Naive thymus-derived CD4-positive, alpha-beta T cell (primary cell): ENCODE measurements at places on chromosomes 11 and 22.

DNA sequence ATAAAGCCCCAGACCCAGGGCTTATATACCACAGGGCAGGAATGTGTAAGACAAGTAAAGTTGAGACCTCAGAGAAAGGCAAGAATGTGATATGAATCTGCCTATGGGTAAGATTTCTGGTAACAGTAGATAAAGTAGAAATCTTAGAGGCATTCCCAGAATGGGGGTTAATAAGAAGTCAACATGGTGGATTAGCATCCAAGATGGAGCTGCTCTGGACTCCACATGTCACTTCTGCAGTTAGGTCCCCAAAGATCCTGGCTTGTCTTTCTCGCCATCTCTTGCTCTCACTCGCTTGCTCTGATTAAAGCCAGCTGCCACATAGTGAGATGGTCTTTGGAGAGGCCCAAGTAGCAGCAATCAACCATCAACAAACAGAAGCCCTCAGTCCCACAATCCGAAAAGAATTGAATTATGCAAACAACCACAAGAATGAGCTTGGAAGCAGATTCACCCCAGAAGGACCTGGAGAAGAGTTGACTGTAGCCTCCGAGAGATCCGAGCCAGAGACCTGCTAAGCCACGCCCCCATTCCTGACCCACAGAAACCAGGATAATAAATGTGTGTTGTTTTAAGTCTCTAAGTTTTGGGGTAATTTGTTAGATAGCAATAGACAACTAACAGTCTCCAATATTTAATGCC is 5.4 kb upstream of the C11orf86 start:
- no peak for DNase-seq

DNA sequence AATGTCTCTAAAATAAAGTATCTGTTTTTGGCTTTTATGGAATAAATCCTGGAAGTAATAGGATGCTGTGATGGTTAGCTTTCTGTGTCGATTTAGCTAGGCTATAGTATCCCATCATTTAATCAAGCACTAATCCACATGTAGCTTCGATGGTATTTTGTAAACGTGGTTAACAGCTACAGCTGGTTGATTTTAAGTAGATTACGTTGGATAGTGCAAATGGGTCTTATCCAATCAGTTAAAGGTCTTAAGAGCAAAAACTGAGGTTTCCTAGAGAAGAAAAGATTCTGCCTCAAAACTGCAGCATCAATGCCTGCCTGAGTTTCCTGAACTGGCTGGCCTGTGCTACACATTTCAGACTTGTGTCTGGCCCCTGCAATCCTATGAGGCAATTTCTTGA is 314.2 kb upstream of the SORL1-AS1 start:
- no peak for DNase-seq

DNA sequence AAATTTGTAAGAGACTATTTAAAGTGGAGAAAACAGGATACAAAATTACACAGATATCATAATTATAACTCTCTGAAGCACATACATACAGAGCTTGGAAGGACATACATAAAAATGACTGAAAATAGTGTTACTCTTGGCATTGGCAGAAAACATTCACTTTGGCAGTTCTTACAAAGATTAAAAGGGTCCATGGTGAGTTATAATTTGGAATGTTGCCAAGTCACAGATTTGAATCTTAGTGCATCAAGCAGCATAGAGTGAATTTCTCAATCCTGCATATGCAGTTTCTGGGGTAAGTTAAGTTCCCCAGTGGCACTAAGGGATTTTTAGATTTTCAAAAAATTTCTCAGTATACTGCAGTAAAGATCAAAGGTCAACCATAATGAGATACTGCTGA is 115.9 kb downstream of the CCDC81 start:
- no peak for DNase-seq

DNA sequence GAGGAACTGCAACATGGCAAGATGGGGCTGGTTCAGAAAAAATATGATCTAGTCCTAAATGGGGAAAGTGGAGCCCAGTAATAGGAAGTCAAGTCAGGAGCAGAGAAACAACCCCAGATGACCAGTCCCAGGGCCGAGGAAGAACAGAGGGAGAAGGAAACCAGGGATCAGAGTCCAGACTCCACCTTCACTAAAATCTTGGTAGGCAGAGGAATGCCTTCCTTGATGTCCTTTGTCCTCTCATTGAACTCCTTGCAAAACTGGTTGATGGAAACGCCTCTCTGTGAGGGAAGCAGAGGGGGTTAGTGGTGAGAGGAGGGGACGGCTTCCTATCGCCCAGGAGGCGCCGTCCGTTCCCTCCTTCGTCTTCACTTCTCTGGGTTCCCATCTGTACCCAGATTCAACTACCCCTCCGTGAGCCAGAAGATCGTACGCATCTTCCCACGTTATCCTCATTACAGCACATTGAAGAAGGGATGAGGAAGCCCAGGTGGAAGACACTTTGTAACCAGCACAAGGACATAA is 607 bp downstream of the MRPL11 start:
- no peak for DNase-seq

DNA sequence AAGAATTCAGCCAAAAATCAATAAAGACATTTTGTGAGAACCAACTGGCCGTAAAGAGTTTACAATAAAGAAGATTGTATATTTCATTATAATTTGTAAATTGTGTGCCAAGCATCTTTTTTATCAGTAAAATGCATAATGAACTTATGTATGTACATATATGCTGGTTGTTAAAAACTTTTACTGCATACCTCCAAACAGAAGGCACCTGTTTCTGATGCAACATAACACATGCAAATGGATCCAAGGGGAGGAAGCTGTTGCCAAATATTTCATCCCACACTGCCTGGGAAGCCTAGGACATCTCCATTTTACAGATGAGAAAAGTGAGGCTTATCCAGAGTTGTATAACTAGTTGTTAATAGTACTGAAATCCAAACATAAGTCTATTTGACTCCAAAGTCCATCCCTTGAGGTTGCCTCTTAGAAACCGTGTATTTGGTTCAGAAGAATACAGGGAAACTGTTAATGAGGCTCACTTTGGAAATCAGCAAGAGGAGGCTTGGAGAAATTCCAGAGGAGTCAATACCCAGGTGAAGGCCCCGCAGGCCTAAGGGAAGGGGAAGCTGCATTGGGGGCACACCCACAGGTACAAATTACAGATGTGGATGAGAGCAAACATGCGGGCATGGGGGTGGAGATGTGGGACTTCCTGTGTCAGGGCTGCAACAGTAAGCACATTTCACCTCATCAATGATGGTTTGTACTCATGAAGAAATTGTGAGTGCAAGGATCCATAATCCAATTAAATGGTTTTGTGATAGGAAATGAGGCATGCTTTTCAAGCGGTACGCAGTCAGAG is 51.1 kb downstream of the RCN1 start:
- no peak for DNase-seq

GRCh38 chr11:27678242-27678641 is 22.0 kb downstream of the BDNF start:
- no peak for DNase-seq

- no peak for DNase-seq
These were observed 218.8 kb downstream of the PGR start for GRCh38 chr11:100910808-100911207.

DNA sequence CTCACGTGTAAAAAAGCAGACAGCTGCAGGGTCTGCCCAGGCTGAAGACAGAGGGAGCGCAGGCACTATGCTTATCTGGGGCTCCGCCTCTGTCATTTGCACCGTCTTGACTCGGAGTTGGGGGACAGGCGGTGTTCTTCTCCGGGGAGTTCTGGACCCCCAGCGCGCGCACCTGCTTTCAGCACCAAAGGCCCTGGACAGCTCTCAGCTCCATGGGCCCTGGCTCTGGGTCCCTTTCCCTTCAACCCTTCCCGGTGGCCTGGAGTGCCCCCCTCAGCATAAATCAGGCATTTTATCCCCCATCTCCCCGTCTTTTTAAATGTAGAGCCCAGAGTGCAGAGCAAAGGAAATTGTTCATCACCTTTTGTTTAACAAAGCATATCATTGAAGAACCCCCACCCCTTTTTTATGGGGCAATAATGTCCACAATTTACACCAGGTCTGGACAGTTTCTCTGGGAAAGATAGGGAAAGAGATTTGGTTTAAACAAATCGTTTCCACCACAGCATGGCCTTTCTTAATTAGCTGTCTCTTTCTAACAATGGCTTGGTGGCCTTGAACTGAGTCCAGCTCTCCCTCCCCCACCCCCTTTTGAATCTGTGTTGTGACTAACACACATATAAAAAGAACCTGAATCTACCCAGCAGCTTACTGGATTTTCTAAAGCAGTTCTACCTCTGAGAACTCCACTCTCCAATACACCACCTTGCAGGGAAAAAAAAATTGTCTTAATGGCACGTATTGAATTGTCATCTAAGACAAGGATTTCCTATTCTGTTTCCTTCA is 1.7 kb downstream of the SEZ6L start:
- no peak for DNase-seq

GRCh38 chr11:24153337-24153736 is 343.5 kb upstream of the LUZP2 start:
- DNase-seq: no peak

DNA sequence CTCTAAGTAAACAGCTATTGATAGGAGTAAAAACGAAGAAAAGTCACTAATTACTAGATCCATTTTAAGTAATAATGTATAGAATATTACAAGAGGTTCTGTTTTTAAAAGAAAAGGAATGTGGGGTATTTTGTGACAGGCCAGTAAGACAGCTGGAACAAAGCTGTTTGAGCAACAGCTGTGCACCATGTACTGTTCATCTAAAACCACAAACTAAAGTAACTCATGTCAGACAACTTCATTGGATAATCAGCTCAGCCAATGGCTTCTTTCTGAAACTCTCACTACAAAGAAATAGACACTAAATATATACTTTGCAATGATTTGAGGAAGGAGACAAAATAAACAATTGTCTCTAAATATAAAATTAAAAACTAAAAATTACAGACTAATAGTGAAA is 16.1 kb downstream of the RRAS2 start:
- no peak for DNase-seq

DNA sequence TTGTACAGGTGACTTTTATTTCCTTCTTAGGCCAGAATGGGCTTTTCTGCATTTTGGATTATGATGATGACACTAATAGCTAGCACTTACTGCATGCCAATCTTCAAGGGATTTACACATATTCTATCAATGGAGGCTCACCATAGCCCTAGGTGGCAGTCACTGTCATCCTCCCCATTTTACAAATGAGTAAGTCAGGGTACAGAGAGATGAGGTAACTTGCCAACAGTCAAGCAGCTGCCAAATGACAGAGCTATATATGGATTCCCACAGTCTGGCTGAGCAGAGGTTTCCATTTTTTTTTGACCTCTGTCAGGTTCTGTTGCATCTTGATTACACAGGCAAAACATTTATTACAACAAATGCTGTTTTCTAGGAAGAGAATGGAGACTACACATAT is 23.8 kb upstream of the C11orf96 start:
- DNase-seq: no peak

DNA sequence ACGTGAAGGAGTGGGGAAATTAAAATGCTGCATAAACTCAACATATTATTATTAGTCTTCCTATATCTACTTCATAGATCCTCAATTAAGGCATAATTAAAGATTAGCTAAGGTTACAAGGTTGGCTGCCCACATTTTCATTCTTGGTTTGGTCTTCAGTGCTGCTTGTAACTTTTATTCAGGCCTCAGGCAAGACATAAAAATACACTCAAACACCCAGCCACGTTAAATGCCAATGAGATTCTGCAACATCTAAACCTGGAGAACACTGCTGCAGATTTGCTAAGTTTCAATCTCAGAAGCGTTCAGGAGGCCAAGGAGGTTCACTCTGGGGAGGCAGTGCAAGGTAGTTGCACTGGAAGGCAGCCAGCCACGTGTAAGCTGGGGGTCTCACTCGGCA is 358.7 kb upstream of the NARS2 start:
- no peak for DNase-seq

DNA sequence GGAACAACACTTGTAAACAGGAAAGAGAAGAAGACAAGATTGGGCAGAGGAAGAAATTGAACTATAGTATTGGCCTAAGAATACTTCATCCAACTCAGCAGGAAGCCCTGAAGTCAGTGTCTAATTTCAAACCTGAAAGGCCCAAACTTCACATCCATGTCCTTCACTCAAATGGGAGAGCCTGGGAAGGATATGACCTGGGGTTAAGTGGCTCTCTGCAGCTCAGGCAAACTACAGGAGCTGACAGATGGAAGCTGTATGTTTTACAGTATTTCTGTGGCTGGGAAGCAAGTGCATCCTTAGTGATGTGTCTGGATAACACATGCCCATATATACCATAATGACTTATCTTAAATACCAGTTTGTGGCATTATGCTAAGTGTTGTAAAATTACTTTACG is 196.2 kb downstream of the SOX6 start:
- DNase-seq: no peak

DNA sequence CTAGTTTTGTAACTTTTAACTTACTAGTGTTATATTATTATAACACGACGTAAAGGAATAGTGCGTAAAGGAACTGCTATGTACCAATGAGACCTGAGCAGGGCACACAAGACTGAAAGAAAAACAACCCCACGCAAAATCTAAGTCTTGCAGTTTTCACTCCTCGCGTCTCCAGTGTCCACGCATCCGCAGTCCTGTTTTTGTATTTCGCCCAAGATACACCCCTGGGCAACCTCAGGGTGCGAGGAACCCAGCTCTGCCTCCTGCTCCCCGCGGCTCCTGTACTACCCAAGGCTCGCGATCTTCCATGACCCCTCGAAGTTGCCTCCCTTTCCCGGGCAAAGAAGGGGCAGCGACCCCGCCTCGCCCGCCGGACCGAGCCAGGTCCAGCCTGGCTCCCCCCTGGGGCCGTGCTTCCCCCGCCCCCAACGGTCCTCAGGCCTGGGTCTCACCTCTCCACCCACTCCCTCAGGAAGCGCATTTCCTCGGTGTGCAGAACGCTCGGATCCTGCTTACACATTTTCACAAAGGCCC is 393 bp downstream of the ST13 start:
- DNase-seq: no peak

DNA sequence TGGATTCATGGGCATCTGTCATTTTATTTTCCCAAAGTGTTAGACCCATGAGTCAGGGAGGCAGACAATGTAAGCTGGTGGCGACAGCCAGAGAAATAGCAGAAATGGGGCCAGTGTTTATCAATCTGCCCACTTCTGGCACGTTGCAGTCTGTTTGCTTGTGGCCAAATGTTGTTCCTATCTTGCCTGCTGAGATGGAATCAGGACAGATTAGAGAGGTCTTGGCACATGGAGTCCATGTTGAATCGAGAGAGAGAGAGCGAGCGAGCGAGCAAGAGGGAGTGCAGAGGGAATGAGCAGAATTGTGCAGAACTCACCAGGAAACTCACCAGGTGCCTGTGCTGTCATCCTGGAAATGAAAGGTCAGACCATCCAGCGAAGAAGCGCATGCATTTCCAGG is 21.9 kb upstream of the PARVG start:
- DNase-seq: no peak
